Stromal cell of bone marrow (primary cell): ENCODE measurements at places on chromosomes 6 and 20.

GRCh38 chr6:158787395-158787794, 31.8 kb downstream of the EZR start:
- no peak for DNase-seq

- no peak for DNase-seq
These were observed 16.7 kb downstream of the MAVS start for GRCh38 chr20:3863317-3863716.

- DNase-seq: no peak
These were observed 7.6 kb downstream of the PRND start for GRCh38 chr20:4729265-4729664.

- no peak for DNase-seq
These were observed 34.1 kb downstream of the BANF2 start for GRCh38 chr20:17733767-17734304.

GRCh38 chr6:131408811-131409210, 164.2 kb upstream of the ARG1 start:
- no peak for DNase-seq
